ENCODE measurements at places on chromosomes 12 and 14.

GRCh38 chr12:123937707-123938591, 34.7 kb downstream of the CCDC92 start:
- no peak for DNase-seq

DNA sequence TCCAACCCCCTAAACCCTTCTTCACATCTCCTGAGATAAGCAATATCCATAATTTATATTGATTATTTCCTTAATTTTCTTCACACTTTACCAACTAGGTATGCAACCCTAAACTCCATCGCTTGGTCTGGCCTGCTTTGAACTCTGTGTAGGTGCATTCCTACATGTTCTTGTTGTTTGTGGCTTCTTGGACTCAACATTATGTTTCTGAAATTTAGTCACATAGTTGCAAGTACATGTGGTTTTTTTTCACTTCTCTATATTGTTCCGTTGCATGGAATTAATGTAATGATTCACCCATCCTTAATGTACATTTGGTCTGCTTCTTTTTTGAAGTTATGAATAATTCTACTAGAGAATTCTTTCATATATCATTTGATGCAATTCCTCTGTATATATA, 1.6 kb upstream of the TAS2R30 start:
- DNase-seq: no peak

DNA sequence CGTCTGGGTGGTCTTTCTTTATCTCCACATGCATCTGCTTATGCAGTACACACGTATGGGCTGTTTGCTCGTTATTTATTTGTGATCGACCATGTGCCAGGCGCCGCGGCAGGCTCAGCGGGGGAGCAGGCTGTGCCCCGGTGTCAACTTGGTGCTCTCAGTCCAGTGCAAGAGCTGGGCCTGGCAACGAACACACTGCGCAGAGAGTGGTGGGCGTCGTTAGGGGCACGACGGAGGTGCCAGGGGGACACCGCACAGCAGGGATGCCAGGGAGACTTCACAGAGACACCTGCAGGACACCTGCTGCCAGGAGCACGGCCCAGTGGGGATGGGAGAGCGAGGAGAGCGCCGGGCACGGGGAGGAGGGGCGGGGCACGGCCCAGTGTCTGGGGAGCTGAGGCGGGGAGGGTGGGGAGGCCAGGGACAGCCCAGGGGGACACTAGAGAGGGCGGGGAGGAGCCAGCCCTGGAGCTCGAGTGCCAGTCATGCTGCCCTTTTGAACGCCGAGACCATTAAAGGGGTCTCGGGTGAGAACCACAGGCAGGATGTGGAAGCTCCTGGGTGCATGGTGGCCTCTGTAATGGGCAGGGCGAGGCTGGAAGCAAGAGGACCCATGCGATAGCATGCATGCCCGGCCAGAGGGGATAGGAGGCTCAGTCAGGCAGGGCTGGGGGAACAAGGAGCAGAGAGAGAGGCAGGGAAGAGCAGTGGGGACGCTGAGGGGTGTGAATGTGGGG, 652 bp upstream of the LRCOL1 start:
- no peak for DNase-seq

DNA sequence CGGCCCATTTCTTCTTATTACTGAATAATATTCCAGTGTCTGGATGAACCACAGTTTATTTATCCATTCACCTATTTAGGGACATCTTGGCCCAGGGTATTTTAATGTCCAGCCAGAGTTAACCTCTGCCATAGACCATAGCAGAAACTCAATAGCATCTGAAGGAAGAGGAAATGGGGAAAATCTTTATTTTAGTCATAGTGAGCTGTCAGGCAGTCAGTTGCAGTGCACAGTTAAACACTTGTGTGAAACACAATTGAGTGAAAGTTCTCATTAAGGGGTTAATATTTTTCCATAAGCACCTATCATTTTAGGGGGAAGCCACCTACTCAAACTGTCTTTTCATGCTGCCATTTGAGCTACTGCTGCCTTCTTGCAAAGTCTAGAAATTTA, 197.3 kb upstream of the PPFIA2 start:
- DNase-seq: no peak

GRCh38 chr12:28622406-28622805, 432.1 kb downstream of the CCDC91 start:
- no peak for DNase-seq

DNA sequence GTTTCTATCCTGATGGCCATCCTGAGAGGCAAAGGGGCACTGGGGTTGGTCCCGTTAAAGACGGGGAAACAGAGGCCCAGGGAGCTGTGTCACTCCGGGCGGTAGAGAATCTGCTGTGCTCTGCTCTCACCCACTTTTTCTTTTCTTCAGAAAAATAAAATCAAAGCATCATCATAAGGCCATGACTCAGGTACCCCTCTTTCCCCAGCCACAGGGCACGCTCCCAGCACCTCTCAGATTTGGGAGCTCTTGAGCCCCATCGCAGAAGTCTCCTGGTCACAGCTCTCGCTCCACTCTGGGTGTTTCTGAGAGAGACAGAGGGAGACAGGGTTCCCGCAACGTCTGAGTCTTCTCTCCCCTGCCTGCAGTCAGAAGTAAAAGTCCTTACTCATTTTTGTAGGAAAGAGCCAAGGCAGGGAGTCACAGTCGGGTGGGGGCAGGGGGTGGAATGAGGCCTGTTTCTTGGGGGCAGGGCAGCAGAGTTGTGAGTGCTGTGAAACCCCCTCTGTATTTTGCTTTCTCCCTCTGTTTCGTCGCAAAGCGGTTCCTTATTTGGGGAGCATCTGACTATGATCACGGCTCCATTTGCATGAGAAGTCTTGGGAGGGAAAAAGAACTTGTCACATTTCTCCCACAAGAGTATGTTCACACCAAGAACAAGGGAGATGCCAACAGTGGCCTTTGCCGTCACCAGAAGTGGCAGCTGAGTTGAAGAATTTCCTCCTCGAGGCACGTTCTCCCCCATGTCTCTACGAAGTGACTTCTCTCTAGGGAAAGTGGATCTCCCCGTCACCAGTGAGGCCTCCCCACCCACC, 139.0 kb downstream of the BCL11B start:
- DNase-seq: no peak

GRCh38 chr12:100229876-100230275, 29.3 kb downstream of the ACTR6 start:
- DNase-seq: no peak

DNA sequence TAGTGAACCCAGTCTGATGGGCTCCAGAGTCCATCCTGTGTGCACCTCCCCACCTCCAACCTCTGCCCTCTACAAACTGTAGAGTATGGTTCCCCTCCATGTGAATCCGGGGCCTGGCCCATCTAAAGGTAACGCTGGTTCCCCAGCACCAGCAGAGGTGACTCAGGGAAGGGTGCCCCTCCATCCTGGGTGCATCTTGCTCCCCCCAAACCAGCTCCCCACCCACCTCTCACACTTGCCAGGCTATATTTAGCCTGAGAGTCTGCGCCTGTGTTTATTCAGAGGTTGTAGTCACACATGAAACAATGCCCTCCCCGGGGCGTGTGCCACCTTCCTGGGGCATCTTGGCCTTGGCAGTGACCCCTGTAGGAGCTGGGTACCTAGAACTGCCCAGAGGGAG, 26.2 kb downstream of the RASAL1 start:
- DNase-seq: no peak

- DNase-seq: peak; percentile 42
These were observed at the start of gene SELPLG for GRCh38 chr12:108633534-108634248. SELPLG (minus strand) TSS chr12:108633894; CDS start chr12:108624307, 9,587 bp downstream.

DNA sequence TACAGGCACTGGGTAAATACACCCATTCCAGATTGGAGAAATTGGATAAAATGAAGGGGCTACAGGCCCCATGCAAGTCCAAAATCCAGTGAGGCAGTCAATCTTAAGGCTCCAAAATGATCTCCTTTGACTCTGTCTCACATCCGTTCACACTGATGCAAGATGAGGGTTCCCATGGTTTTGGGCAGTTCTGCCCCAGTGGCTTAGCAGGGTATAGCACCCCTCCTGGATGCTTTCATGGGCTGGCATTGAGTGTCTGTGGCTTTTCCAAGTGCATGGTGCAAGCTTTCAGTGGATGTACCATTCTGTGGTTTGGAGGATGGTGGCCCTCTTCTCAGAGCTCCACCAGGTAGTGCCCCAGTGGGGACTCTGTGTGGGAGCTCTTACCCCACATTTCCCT, 427.2 kb downstream of the TRHDE start:
- no peak for DNase-seq

DNA sequence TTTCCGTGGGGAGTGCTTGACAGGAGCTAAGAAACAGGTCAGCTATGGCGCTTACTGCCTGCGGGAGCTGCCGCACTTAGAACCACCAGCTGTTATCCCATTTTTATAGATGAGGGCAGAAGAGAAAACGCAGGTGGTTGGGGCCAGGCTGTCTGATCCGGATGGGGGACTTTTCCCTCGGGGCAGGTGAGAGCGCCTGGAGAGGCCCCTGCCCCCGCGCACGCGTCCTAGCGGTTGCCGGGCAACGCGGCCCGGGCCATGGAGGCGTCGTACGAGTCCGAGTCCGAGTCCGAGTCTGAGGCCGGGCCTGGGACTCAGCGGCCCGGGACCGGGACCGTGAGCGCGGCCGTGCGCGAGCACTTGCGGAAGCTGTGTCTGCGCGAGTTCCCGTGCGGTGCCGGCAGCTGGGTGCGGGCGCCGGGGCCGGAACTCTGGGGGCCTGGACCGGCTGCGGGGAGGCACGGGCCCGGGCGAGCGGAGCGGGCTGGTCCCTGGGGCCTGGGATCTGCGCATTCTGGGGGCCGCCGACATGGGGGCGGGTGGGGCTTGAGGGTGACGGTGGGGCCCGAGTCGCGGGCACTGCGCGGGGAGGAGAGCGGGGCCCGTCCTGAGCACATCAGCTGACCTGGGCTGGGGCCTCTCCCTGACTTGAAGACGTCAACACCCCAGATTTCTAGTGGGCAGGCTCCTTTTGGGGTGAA, at the start of gene LRRC43:
Gene LRRC43 (plus strand): TSS at position 237 of the 701 bp plus-strand sequence. CDS start 22 bp downstream, at position 259.
- DNase-seq: no peak

DNA sequence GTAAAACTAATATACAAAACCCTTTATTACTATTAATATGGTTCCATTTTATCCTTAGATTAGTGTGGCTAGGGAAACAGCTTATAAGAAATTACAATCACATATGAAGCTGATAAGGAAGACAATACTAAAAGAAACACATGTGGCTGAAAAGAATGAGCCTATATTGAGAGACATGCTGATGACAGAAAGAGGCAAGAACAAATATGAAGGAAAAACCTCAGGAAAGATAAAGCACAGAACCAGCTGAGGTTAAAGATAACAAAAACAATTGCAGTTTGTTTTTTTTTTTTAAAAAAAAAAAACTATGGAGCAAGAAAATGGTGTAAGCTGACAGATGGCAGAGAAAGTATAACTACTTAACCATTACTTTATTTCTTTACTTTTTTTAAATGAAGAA, 69.2 kb upstream of the OSBPL8 start:
- DNase-seq: no peak

All from stimulated activated CD4-positive, alpha-beta T cell treated with anti-CD3 and anti-CD28 coated beads, Interleukin-1b, Interleukin-23, amount 100 ng/mL, for 1 hour (primary cell).